ENCODE measurements at places on chromosomes 12 and 14.

DNA sequence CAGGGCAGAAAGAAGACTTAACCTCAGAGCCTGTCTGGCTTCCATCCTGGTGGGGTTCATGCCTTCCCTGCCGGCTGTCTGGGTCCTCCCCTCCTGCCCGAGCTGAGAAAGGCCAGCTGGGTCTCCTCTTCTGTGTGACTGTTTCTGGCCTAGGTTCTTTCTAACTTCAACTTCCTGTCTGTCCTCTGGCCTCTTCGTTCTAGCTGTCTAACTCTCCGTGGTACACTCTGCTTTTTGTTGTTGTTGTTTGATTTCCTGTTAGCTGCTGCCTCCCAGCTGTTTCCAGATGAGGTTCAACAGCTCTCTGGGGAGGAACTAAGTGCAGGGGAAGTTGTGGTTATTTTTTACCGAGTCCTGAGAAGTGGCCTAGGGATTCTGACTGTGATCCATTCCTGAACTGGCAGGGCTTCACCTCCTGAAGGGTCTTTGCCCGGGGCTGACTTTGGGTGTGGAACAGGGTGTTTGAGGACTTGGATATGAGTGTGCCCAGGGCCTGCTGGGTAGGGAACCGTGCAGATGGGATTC, 3.2 kb downstream of the MLXIP start:
- no peaks in the 10 kb centered on the region for H3K27me3 ChIP-seq
- no peak for DNase-seq
- H3K4me3 ChIP-seq: peak overlapping the region; percentile 91
- peak overlapping the region; percentile 91 for H3K27ac ChIP-seq

DNA sequence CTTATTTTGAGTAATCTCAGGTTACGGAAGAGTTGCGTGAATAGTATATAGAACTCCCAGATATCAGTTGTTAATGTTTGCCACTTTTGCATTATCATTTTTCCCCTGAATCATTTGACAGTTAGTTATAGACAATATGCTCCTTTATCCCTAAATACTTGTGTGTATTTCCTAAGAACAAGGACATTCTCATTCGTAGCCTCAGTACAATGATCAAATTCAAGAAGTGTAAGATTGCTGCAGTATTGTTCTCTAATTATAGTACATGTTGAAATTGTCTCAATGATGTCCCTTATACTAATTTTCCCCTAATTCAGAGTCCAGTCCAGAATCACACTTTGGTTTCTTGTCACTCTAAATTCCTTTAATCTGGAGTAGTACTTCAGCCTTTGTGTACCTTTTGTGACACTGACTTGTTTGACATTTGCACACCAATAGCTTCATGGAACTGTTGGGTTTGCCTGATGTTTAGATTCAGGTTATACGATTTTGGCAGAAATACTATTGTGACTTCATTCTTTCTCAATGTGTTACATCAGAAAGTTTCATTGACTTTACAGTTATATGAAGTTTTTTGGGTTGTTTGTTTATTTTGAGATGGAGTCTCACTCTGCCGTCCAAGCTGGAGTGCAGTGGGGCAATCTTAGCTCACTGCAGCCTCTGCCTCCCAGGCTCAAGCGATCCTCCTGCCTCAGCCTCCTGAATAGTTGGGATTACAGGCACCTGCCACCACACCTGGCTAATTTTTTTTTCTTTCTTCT, 13.1 kb downstream of the DYNC1H1 start:
- no peaks in the 10 kb centered on the region for H3K27me3 ChIP-seq
- peaks cover 68% of the 10 kb centered on the region for H3K36me3 ChIP-seq
- H3K4me3 ChIP-seq: no peak overlapping the region
- DNase-seq: no peak
- peaks cover 23% of the 10 kb centered on the region for H3K4me1 ChIP-seq
- peak overlapping the region; percentile 55 for H3K27ac ChIP-seq

- no peaks in the 10 kb centered on the region for H3K36me3 ChIP-seq
- no peak overlapping the region for H3K27ac ChIP-seq
- DNase-seq: no peak
- no peak overlapping the region for H3K4me3 ChIP-seq
- no peaks in the 10 kb centered on the region for H3K4me1 ChIP-seq
These were observed 125.4 kb downstream of the DACT1 start for GRCh38 chr14:58763210-58763609.

DNA sequence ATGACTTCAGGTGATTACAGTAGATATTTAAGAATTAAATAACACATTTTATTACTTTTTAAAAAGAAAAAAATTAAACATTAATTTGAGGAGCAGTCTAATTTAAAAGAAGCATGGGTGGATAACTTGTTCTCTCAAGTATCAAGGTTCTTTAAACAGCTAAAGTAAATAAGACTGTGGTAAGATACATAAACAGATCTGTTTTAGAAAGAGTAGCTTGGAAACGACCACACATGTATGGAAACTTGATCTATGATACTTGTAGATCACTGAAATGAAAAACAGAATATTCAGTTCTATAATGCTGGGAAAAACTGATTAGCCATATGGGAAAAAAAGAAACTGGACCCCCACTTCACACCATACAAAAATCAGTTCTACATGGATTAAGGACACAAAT, 36.0 kb downstream of the TC2N start:
- H3K4me3 ChIP-seq: no peak overlapping the region
- H3K36me3 ChIP-seq: peaks cover 2% of the 10 kb centered on the region
- H3K27me3 ChIP-seq: no peaks in the 10 kb centered on the region
- H3K27ac ChIP-seq: no peak overlapping the region
- DNase-seq: no peak
- peaks cover 66% of the 10 kb centered on the region for H3K4me1 ChIP-seq

Measured in activated T-cell treated with anti-CD3 and anti-CD28 coated beads, Interleukin-2, amount 50 U/mL, for 24 hours (primary cell).